NCI-H2029 treated with DMSO at 0.1 percent for 48 hours (cell line): ENCODE measurements at places on chromosomes 2 and 18.

DNA sequence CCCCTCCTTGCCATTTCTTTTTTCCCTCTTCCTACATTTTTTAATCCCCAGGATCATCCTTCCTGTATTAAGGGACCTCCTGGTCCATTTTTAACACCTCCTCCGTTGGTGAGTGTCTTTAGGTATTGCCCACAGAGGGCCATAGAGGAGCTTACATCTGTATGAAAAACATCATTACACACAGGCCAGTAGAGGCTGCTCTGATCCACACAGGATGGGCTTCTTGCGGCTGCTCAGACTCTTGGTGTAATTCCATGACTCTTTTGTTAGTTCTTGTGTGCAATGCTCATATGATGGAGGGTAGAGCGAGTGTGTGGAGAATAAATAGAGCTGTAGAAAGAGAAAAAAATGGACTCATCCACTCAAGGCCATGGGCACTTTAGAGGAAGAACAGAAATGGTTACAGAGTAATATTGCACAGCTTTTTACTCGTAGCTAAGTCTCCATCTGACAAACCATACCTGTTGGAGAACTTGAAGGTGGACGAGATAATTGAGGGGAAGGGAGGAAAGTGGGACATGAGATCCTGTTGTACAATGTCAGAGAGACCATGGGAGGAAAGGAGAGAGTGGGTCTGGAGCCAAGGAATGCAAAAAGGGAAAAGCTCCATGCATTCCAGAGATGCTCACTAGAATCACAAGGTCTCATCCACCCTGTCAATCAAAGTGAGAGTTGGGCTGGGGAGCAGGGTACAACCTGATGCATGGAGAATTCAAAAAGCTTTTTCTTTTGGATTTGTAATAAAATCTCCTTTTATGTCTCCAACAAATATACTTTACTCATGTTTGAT is 129.7 kb upstream of the TNP1 start:
- DNase-seq = no peak

DNA sequence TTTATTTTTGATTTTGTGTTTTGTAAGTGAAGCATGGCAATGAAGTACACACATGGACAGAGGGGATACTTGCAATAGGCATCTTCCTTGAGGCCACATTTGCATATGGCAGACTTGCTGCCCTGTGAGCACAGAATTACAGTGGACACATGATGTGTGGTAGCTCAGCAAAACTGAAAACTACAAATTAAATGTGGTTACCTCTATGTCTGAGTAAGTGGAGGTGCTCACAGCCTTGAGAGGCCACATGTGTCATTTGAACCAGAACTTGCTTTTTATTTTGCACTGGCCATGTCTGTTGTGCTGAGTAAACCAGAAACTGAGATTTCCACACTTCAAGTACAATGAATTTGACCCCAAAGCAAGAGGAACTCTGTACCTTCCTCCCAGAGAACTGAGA is 998.5 kb upstream of the NXPH2 start:
- no peak for DNase-seq

GRCh38 chr2:200380833-200381542 is 74.5 kb downstream of the SPATS2L start:
- DNase-seq = no peak

DNA sequence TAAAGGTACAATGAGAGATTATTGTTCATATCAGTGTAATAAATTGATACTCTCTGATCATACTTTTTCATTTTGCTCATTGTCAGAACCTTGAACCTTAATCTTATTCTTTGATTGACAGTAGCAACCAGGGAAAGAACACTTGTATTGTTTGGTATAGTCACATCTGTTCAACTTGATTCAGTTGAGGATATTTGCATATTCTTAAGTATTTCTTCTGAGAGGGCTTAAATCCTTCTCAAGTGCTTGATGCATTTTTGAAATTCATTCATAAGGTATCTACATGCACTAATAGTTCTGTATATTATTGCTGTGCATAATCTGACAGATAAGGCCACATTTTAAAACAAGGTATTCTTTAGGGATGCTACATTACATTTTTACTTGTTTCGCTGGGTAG is 118.9 kb downstream of the EHBP1 start:
- no peak for DNase-seq

DNA sequence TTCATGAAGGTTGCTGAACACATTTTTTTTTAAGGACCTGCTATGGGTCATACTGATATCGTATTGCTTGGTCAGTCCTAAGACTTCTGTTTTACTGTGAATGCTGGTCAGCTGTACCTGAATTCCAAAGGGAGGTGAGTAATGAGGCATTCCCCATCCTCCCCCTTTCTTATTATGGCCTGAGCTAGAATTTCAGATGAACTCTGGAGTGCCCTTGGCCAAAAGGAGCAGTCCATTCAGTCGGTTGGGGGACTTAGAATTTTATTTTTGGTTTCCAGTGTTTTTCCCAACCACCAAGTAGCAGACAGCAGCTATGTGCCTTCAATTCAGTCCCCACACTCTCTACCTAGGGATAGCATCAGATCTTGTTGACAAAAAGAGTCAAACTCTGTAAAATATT is 26.9 kb upstream of the PDCL3 start:
- DNase-seq = no peak

DNA sequence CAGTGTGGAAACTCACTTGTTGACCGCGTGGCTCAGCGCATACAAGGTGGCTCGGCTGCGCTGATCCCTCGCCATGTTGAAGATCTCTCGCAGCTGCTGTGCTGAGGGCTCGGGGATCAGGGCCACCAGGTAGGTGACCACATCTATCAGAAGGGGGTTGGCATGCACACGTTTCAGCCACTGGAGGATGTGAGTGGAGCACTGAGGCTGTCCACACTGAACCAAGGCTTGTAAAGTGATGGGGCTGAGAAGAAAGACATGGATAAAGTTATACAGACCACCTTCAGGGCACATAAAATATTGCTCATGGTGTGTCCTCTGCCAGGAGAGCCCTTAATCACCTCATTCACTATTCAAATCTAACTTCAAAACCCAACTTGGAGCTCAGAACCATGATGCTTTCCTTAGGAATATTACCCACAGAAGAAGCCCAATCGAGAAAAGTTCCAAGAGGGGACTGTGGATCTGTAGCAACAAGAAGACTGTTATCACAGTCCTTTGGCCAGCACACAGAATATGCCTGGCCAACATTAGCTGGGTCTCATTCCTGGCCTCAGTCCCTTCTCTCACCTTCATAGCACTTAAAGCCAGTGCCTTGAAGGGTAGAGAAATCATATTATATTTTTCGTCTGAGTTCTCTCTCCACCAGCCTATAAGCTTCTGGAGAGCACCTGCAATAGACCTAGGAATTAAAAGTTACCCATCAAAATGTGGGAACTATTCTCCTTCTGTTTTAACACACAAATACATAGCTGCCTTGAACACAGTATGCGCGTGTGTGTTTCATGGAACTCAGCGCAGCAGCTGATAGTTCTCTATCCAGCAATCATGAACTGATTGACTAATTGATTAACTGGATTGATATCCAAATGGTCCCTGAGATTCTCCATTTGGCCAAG is 11.3 kb downstream of the APOB start:
- no peak for DNase-seq

DNA sequence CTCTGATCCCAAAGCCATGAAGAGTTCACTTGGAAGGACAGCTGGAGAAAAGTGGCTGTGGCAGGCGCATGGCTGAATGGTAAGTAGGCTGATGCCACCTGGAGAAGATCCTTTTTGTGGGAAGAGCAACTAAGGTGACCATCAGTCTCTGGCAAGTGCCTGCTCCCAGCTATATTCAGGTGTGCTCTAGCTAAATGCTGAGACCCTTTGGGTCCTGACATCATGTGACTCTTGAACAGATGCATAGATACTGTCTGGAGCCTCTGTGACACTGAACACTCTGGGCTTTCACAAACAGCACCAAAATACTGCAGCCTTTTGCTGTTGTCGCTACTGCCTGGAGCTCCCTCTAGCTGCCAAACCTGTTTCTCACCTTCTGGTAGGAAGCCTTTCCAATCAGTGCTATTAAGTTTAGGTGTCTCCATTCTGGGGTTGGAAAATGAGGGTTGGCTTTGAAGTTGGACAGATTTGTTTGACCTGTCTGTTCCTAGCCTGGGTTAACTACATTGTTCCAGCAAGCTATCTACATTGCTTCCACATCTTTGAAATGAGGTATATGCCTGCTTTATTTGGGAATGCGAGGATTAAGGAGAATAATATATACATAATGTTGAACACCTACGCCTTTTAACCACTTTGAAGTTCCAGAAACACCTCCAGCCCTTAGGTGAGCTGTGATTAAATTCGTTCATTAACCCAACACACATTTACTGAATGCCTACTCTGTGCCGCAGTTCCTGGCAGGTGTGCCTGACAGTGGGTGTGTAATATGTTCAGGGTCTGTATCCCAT is 3.1 kb downstream of the EGR4 start:
- peak; percentile 47 for DNase-seq

DNA sequence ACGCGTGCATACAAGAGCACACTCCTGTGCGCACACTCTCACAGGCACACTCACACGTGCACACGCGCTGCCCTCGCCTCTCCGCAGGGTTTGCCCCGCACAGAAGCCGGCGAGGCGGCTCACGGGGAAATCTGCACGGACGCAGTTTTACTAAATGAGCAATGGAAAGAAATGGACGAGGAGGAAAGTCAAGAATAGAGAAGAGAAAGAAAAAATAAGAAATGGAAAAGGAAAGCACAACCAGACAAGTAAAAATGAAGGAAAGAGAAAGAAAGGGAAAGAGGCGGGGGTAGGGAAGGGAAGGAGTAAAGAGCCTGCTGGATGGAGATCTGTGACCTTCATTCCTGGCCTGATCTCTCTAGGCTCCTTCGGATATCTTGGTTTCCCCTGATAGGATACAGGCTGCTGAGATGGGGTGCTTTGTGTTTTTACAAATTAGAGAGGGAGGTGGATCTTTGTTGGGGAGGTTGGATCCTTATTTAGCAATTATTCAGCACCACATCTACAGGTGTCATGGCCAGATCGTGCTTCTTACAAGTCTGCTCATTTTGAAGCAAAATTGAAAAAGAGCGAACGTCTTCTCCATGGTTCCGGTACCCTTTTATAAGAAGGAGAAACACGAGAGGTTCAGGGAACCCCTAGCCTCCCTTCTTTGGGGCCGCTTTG is 693 bp upstream of the LRP2 start:
- DNase-seq = no peak

DNA sequence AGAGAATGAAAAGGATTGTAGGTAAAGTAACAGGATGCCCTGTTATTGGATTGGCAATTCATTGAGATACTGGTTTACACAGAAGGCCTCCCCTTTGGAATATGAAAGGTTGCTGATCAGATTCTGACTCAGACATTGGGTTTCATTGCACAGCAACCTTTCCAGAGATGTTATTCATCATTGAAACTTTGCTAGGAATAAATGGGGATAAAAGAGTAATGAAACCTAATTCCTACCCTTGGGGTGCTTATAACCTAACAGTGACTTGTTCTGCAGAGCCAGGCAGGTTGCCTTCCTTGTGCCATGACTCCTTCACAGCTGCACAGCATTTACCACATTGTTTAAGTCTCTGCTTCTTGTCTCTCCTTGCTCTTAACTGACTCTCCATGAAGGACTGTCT is 5.0 kb downstream of the NAB1 start:
- no peak for DNase-seq

DNA sequence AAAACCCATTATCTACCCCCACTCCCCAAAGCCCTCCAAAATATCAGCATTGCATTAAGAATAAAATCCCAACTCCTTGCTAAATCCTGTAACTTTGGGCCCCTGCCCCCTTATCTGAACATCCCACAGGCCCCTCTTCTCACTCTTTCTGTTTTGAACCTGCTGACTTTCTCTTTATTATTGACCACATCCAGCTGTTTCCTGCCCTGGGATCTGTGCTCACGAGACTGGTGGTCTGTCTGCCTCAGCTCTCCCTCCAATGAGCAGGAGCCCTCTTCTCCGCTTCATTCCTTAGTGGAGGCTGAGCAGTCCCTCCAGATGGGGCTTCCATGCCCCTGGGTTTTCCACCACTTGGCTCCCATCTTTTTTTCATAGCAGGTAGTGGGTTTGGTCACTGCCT is 116.9 kb downstream of the ACKR3 start:
- no peak for DNase-seq

DNA sequence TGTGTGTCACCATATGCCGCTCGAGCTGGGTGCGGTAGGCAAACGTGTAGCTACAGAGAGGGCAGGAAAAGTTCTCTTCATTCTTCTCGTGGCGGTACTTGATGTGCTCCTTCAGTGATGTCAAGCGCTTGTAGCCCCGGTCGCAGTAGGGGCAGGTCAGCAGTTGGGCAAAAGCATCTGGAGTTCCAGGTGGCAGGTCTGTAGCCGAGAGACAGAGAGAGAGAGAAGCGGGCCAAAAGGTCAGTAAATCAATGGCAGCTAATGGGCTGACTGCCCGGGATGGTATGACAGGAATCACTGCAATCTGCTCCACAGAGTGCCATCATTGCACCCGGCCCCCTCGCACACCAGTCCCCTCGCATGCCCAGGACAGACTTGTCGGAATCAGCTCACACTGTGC is 116.0 kb downstream of the ZEB2 start:
- DNase-seq = no peak

GRCh38 chr2:219530048-219530963 is 13.3 kb downstream of the CHPF start:
- peak; percentile 22 for DNase-seq

DNA sequence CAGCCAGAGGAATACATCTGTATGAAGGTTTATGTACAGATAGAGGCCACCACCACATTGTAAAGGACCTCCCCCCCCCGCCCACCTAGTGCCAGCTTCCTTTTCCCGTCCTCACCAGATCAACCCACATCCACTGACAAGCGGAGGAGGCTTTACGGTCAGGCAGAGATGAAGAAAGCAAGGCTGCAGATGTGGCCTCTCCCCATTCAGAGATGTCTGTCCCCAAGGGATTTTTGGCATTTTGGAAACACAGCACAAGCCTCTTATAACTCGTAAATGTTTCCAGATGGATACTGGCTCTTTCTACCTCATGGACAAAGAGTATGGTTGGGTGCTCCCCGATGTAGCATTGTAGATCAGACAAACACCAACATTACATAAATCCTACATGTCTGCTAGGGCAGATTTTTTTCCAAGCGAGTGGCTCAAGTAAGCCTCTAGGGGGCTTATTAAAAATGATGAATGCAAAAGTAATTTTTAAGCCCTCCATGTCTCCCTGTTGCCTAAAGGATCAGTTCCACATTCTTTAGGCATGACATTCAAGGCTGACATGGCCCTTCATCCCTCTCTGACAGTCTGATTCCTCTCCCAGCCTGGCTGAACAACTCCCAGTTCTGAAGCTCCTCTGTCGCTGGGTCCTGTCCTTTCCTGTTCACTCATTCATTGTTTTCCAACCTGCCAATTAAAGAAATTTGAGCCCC is 11.7 kb downstream of the VIT start:
- DNase-seq = no peak

- no peak for DNase-seq
These were observed 1.6 kb downstream of the DDX1 start for GRCh38 chr2:15593327-15593705.

DNA sequence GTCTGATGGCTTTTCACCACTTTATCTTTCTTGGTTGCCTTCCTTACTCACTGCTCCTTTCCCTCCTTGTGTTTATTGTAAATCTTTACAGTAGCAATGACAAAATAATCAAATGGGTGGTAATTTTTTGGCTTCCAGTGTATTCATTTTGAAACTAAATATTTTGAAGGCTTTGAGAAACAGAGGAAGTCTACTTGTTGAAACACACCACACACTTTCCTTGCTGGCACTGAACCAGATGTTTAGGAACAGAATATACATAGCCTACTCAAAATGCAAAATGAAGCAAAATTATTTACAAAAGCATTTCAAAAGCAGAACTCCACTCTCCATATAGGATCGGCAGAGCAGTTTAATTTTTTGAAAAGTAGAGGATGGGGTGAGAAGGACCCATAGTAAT is 189.8 kb downstream of the LTBP1 start:
- no peak for DNase-seq

- DNase-seq = no peak
These were observed 298.2 kb downstream of the CNTNAP5 start for GRCh38 chr2:124323321-124323720.

- no peak for DNase-seq
These were observed 58.1 kb downstream of the ARMC9 start for GRCh38 chr2:231256494-231256893.
